Stimulated activated CD4-positive, alpha-beta T cell treated with anti-CD3 and anti-CD28 coated beads, Interleukin-15, amount 100 ng/mL, for 24 hours (primary cell): ENCODE measurements at places on chromosomes 3 and 15.

DNA sequence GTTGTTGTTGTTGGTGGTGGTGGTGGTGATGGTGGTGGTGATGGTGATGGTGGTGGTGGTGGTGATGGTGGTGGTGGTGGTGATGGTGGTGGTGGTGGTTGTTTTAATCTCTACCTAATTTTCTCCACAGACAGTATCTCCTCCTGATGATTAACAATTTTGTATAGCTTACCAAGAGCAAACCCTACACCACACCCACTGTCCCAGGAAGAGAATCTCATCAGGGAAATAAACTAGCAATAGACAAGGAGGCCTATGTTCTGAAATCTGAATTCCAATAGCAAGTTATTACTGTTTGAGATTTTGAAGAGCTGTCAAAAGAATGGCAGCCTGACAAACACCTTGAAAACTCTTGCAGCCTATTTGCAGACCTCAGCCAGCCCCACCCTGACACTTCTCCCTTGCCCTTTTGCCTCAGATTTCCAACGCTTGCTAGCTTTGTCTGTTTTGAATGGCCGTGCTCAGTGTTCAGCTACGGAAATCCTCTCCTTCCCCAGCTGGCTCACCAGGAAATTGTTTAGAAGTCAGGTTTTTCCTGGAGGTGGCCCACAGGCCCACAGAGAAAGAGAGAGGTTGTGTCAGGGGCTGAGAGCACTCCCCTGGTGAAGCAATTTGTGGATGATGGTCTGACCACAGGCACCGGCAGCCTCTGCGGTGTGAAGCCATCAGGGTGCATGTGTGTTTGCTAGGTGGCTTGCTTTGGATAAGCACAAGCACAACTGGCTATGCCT, 101.6 kb downstream of the MAGI1 start:
- DNase-seq = no peak

DNA sequence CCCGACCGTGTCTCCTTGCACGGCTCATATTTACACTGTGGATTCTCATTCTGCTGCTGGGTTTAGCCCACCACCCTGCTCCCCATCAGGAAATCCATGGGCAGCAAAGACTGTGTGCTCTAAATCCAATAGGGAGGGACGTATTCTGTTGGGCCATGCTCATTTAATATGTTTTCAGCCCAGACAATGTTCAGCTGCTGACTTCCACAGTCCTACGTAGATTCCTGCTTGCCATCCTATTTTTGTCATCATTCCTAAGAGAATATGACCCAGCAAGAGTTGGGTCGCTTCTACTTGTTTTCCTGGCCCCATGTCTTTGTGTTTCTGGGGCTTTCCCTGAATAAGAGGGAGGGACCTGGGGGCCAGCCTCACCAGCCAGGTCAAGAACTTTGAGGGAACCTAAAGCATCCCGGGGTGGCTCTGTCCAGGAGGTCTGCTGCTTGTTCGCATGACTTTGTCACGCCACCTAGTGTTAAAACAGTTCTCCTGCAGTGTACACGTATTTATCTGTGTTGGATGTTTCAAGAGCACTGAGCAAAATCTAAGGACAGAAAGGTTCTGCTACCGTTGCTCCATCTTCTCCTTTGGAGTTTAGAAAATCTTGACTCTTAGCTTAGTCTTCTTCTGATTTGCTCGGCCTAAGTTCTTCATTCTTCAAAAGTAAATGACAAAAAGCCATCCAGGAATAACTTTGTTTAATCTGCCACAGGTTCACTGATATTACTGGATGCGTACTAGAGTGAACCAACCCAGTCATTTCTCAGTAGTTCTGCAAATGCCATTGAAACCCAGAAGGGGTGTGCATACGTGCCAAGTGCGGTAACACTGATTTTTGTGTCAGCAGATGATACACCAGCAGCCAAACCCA, 79.8 kb upstream of the NR2E3 start:
- peak; percentile 39 for DNase-seq

DNA sequence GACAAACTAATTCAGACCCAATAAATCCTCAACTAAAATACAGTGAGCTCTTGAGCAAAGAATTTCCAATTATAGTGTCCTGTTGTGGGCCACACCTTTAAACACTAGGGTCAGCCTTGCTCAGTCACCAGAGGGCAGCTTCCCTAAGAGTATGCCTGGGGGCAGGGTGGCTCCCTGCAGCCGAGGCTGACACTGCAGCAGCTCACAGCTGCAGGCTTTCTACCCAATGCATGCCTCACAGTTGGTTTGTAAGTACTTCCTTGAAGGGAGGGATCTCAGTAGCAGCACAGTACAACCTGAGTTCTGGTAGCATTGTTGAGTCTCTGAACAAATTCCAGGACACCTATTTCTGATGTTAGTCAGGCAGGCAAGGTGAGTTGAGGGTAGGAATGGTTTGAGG, 335.6 kb downstream of the TUSC7 start:
- DNase-seq = no peak

- no peak for DNase-seq
These were observed 29.7 kb downstream of the CYFIP1 start for GRCh38 chr15:22950256-22950990.

GRCh38 chr3:194284351-194284750, 66.8 kb downstream of the CPN2 start:
- DNase-seq = no peak

DNA sequence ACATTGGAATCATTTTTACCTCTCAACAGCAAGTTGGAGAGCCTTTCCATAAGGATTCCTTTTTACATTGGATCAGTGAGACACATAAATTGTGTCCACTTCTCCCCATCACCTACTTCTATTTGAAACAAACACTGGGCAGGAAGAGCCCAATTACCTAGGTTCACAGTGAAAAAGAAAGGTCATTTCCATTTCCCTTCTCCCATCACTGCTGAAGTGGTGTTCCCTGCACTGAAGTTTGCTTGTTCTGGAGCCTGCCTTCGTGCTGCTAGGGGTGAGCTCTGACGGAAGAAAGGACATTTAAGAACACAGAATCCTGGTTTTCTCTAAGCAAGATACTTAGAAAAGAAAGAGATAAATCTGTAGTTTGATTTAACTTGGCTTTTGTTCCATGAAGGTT, 123.8 kb upstream of the ZBTB20 start:
- DNase-seq = no peak

- peak; percentile 75 for DNase-seq
These were observed 73.0 kb downstream of the ATP10A start for GRCh38 chr15:25790000-25790660.

GRCh38 chr3:172379372-172379771, 68.9 kb downstream of the GHSR start:
- DNase-seq = no peak

GRCh38 chr3:184592371-184593219, 31.0 kb downstream of the EPHB3 start:
- DNase-seq = no peak

DNA sequence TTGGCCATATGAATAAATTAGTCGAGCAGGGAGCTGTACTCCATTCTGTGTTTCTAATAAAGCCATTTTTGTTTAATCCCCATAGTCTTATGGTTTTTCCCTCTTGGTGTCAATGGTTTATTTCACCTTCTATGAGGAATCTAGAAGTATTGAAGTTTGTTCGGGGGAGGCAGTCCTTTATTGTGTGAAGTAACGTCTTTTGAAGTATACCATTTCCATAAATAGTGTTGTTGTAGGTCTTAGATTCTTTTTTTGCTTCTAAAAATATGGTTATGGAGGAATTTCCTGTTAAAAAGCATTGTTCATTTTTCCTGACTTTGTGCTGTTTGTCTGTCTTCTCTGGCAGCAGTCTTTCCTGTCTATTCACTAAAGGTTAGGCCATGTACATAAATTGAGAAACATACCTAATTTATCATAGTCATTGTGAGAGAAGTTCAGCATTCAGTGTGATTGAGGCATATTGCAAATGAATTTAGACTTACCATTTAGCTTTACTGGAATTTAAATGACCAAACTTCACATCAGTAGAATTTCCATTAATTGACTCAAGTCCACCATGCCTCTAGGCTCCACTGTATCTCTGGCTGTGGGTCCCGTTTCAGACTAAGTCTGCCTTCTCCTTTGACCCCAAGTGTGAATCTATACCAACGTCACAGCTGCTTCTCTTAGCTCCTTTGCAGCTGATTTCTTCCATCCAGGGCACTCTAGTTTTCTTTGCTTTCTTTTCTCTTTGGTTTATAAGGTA, 37.3 kb downstream of the YEATS2 start:
- DNase-seq = no peak

DNA sequence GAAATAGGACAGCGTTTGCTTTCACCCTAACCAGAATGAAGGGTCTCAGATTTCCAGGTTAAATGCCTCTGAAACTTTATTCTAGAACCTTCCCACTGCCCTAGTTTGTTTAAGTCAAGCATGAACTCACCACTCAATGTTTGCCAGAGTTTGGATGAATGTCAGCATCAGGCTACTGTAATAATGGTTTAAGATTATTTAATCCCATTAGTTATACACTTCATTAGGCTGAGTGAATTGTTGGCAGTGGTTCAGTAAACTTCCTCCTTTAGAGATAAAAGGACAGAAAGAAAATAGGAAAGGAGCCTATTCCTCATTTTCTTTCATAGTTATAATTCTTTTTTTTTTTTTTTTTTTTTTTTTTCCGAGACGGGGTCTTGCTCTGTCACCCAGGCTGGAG, 401.9 kb upstream of the TPRG1 start:
- DNase-seq = no peak

DNA sequence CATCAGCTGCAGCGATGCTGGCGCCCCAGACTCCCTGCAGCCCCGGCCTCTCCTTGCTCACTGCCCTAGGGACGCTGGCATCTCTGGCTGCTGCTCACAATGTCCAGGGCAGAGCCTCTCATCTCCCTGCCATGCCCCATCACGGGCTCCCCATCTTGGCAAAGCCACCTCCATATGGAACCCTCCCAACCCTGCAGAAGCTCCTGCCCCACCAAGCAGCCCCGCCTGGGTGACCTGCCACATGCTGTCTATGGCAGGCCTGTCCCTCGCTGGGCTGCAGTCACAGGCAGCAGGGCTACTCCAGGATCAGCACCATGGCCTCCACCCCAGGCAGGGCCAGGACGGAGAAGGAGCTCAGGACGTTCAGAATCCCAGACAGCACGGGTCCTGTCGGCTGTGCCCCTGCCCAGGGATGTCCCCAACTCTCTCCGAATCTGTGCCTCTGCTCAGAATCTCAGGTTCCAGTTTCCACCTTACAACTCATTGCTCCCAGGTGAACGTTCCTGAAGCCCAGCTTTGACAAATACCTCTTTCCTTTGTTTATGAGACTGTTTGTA, 58.4 kb downstream of the PLXNA1 start:
- DNase-seq = no peak

DNA sequence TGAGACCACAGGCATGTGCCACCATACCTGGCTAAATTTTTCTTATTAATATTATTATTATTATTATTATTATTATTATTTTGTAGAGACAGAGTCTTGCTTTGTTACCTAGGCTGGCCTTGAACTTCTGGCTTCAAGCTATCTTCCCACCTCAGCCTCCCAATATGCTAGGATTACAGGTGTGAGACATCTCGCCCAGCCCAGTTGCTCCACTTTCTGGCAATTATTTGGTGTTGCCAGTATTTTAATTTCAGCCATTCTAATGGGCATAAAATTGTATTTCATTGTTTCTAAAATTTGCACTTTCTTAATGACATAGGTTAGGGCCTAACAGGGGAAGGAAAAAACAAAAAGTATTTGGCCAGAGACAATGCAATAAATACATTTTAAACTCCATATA, 1217.6 kb upstream of the ALCAM start:
- DNase-seq = no peak
